ENCODE measurements at places on chromosomes 3 and 15.

GRCh38 chr3:9732740-9733115 is 1.2 kb downstream of the BRPF1 start:
- no peak for DNase-seq

DNA sequence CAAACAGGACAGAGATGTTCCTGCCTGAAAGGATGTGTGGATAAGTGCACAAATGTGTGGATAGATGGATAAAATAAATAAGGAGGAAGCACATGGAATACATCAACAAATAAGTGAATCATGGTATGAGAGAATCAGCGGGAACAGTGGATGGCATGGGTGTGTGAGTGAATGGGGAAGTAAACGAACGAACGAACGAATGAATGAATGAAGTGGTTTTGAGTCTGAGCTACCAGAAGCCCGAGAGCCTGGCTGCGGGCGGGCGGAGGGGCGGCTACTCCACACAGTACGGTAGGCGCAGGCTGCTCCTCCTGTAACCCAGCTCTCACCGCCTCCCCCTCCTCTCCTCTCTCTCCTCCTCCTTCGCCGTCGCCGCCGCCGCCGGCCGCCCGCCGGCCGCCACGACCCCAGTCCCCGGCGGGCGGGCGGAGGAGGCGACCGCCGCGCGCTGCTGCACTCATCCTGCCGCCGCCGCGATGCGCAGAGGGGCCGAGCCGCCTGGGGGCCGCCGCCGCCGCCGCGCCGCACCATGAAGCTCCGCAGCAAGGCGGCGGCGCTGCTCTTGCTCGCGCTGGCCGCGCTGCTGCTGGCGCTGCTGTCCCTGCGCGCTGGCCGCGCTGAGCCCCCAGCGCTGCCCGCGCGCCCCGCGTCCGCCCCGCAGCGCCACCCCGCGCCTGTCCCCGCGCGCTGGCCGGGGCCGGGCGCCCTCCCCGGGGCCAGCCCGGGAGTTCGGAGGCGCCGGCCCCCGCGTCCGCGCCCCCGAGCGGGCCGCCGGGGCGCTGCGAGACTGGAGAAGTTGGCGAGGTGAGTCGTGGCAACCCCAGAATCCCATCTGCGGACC is at the start of gene GXYLT2:
GXYLT2 (plus strand) TSS at position 342 of the 841 bp plus-strand sequence; CDS start at position 530, 188 bp downstream.
- no peak for DNase-seq

- DNase-seq: no peak
Measured at GRCh38 chr15:60074181-60074885, 70.2 kb downstream of the FOXB1 start.

- DNase-seq: no peak
Measured at GRCh38 chr3:185815391-185816282, 9.2 kb downstream of the IGF2BP2 start.

DNA sequence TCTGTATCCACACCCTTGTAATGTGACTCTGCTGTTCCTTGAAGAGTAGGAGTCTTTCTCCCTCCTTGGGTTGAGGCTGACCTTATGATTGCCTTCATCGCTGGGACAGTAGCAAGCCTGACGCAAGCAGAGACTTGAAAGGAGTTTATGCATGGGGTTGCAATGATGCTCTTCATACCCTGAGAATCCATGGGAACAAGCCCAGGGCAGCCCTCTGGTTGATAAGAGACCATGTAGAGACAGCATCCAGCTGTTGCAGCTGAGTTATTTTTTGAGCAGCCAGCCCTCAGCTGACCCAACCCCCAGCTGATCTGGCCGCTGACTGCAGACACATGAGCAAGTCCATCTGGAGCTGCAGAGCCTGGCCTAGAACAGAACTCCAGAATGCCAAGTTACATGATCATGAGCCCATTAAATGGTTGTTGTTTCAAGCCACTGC is 60.6 kb upstream of the ARNT2 start:
- no peak for DNase-seq

DNA sequence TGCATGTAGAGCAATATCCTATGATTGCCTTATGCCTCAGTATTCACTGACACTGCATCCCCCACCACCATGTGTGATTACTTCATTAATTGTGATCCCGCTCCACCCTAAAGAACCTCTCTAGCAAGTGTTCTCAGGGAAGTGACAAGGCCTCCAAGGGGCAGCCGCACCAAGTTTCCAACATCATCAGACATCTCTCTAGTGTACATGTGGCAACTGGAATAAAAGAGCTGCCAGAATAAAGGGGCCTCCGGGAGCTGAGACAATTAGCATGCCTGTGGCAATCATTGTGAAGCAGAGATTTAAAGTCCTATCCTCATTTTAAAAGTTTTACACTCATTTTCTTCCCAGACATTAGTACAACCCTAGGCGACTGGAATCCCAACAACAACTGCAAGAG is 902.1 kb upstream of the SEMA6D start:
- no peak for DNase-seq

DNA sequence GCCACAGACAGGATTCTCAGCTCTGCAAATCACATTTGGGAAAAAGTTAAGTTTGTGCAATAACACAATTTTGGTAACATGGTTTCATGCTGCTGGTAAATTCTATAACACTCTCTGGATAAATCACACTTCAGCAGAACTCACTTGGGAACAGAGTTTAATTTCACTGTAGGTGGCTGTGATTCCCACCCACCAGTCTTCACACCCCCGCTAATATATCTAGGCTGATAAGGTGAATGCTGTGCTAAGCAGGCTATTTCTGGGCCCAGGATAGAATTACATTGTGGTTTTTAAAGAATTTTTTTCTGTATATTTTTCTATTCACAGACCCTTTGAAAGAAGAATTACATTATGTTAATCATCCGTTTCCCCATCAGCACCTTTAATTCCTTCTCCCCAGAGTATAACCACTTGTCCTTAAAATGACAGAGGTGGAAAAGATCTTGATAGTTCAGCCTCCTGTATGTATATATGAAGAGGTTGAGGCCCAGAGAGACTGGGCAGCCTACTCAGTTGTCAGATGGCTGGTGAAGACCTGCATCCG is 22.9 kb downstream of the MAP2K1 start:
- no peak for DNase-seq

GRCh38 chr3:41507336-41508062 is 308.2 kb downstream of the CTNNB1 start:
- no peak for DNase-seq

GRCh38 chr3:54270816-54271526 is 148.6 kb downstream of the CACNA2D3 start:
- DNase-seq: no peak

DNA sequence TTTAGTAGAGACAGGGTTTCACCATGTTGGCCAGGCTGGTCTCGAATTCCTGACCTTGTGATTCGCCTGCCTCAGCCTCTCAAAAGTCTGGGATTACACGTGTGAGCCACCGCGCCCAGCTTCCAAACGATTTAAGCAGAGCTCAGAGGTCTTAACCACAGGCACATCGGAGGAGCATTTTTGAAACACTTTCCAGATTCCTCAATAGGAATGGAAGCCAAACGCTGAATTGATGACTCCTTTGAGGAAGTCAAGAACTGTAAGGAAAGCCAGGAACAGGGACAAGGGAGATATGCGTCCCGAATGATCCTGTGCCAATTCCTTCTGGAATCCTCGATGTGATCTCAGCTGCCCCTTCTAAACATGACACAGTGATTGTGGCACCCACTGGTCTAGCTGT is 40.0 kb downstream of the TRH start:
- no peak for DNase-seq

- no peak for DNase-seq
Measured at GRCh38 chr3:132787616-132788300, 65.5 kb upstream of the NPHP3 start.

DNA sequence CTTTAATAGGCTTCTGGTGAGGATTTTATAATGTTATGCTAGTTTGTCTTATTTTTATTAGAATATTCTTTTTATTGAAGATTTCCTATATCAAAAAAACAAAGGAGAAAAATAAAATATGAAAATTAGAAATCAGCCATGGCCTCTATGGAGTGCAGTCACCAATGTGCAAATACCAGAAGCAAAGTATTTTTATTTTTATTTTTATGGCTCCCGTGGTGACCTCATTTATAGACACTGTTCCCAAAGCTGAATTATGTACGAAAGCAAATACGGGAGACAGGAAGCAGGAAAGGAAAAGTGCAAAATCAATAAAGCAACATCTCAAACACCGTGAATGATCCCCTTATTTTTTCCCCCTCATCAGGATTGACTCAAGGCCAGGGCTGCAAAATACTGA is 35.1 kb downstream of the DAZL start:
- DNase-seq: no peak

- DNase-seq: no peak
Measured at GRCh38 chr15:66719471-66719870, 17.4 kb downstream of the SMAD6 start.

DNA sequence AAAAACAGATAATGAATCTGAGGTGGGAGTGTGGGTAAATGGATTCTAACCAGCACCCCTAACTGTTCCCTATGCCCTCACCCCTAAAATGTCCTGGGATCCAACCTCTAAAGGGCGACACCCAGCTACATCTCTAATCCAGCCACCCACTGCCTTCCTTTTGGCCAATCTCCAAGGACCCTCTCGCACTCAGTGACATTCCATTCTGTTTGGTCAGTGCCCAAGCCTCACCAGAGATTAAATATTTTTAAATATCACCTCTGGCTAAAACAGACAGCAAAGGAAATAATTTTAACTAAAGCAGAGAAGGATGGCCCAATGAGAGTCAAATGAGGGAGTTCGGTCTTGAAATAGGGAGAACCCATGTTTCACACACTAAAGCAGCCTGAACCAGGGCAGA is 19.9 kb upstream of the SCN10A start:
- DNase-seq: no peak

DNA sequence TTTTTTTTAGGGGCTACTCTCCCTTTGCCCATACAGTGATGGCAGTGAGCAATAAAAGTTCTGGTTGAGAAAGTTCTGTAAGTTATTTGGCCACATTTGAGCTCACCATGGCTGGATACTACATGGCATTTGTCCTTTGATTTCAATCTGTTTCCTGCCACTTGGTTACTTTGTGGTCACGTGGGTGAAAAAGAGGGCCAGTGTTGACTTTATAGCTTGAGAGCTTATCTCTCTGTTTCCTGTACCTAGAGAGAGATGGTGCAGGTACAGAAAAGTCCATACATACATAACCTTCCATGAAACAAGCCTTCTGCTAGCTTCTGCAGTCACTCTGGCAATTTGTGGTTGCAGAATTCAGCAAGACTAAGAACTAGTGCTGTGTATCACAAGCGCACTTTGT is 23.4 kb upstream of the MECOM start:
- DNase-seq: no peak

DNA sequence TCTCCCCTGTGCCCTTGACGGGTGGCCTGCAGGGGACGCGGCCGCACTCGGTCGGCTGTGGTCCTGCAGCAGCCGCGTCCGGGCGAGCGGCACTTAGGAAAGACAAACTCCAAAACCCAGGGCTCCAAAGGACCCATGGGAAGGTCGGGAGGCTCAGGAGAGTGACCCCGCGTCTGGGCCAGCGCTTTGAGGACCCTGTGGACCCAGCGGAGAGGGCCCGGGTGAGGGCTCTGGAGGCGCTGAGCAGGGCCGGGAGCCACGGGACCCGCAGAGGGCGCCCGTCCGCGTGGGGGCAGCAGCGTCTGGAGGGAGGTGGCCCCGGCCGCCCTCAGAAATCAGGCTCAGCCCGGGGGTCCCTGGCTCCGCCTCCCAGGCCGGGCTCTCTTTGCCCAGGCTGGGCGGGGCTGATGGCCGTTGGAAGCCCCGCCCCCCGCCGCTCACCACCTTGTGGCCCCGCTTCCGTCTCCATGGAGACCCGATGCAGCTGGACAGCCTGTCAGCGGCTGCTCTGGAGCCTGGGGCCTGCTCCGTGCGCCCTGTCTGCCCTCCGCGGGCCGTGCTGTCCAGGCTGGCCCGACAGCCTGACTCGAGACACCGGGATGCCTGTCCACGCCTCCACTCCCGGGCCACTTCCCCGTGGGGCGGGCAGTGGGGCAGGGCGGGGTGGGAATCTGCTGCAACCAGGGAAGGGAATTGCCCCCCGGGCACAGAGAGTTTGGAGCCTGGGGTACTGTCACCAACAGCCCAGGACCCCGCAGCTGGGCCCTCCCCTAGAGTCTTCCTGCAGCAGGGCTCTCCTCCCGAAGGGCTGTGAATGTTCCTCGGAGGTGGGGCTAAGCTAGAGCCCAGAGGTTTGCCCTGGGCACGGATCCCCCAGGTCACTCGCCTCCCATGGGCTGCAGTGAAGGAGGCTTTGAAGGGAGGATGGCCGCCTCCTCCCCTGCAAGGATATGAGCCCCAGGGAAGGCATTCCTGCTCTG is 34.8 kb upstream of the RPL32 start:
- DNase-seq: no peak

GRCh38 chr15:59873644-59874272 is 130.4 kb upstream of the FOXB1 start:
- DNase-seq: no peak

- no peak for DNase-seq
Measured at GRCh38 chr3:107413264-107413663, 36.0 kb downstream of the CCDC54 start.

DNA sequence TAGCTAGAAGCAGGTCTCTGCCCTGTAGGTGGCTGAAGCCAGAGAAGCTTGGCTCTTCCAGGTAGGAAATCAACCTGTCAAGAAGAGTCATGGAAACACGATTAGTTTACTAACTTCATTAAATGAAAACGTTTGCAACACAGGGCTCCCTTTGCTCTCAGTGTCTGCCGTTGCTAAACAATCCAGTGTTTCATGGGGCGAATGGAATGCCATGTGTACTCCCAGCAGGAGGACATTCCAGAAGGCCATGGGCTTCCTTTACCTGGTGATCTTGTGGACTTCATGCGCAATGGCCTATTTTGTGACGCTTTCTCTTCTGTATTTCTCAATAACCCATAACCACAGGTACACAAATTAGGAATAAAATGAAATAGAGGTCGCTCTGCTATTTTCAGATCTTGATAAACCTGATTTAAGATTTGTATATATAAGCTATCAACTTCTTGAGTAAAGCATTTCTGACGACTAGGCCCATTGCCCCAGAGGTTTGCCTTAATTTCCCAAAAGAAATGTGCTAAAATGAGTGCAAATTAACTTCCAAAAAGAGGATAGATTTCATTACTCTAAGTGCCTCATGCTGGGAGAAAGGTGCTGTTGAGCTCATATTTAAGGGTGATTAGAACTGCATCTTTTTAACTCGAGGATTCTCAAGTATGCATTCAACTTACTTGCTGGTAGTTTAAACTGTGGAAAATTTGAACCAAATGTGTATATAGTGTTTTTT is 171.0 kb downstream of the EPHA3 start:
- DNase-seq: no peak

GRCh38 chr3:147713234-147714133 is 304.3 kb downstream of the ZIC1 start:
- DNase-seq: no peak
